A549 treated with AZD2906 at 1 μM for 4 hours (cell line): ENCODE measurements at places on chromosomes 2 and 18. TPM values are rescaled to one million over a fixed set of nuclear protein-coding genes. Genes with fewer than 3 reads are reported as not detected.

The CCDC121 gene
- 3.4 to 4.4 TPM (median 4.0 TPM) in 5 replicates for total RNA-seq

The MERTK gene
- 3.0 to 4.3 TPM (median 3.3 TPM) in 5 replicates for total RNA-seq

The LGALSL gene
- total RNA-seq: 11.0 to 12.8 TPM (median 11.5 TPM) in 5 replicates

The ZNF804A gene
- total RNA-seq: not detected in 5 replicates

The DAPL1 gene
- 0.13 to 0.16 TPM in 2 of 5 replicates, not detected in the others for total RNA-seq

The RAX gene
- 0.01 TPM in 1 of 5 replicates, not detected in the others for total RNA-seq

The SERPINB2 gene
- 0.05 to 0.09 TPM (median 0.05 TPM) in 3 of 5 replicates, not detected in the others for total RNA-seq

The RAPGEF4 gene
- 0.16 to 0.35 TPM (median 0.18 TPM) in 5 replicates for total RNA-seq
